ENCODE measurements at places on chromosomes 12 and 14. TPM values are rescaled to one million over a fixed set of nuclear protein-coding genes. Genes with fewer than 3 reads are reported as not detected.

- no peaks in the 10 kb centered on the region for H3K27me3 ChIP-seq
- DNase-seq: no peak
- no peaks in the 10 kb centered on the region for H3K4me1 ChIP-seq
Measured at GRCh38 chr12:99068993-99069747, 424.1 kb downstream of the APAF1 start.

- peaks cover 9% of the 10 kb centered on the region for H3K27me3 ChIP-seq
- no peak overlapping the region for H3K27ac ChIP-seq
- no peak overlapping the region for H3K4me3 ChIP-seq
- H3K36me3 ChIP-seq: peaks cover 5% of the 10 kb centered on the region
- H3K4me1 ChIP-seq: no peaks in the 10 kb centered on the region
- DNase-seq: no peak
Measured at GRCh38 chr14:97159124-97159523, 361.9 kb downstream of the VRK1 start.

DNA sequence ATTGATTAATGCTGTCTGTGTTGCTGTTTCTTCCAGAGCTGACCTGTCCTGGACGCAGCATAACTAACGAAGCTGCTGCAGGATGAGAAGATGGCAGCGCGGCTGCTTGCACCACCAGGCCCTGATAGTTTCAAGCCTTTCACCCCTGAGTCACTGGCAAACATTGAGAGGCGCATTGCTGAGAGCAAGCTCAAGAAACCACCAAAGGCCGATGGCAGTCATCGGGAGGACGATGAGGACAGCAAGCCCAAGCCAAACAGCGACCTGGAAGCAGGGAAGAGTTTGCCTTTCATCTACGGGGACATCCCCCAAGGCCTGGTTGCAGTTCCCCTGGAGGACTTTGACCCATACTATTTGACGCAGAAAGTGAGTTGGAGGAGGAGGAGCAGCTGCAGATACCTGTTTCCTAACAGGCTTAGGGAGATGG lies 71.7 kb downstream of the SCN8A start:
- no peak overlapping the region for H3K27ac ChIP-seq
- DNase-seq: no peak
- H3K36me3 ChIP-seq: no peaks in the 10 kb centered on the region

The DACT1 gene
- 2.0 TPM for total RNA-seq

The TSPAN31 gene
- total RNA-seq: 7.5 TPM

DNA sequence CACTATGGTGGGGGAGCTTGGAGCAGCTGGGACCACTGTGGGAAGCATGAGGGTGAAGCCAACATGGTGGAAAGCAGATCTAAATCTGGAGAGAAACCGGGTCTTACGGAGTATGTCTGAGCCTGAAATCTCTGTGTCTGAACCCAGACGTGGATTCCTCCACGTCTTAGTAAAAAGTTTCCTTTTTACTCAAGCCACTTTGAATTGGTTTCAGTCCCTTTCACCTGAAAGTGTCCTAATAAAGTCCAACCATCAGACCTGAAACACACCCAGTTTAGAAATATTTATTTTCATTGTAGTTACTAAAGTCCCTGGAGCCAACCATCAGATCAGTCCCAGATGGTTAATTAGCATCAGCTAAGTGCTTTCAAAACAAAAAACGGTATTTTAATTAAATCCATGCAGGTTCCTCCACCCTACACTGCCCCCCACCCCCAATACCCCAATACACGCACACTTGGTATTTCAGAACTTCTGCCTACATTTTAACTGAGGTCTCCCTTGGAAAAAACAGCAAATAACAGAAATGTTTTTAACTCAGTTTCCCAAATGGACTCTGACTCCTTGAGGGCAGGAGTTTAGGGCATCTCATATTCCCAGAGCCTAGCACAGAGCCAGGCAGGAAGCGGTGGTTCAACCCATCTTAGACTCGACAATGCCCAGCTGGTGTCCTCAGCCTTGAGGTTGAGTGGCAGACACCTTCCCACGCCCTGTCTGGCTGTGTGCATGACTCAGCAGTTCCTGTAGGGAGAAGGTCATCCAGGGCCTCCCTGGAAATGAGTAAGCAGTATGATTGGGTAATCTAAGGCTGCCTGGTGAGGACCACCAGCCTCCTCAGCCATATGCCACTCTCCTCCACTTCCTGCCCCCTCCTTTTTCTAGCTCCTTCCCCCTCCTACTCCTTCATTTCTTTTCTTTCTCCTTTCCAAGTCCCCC lies 175.8 kb downstream of the TTC8 start:
- no peak overlapping the region for H3K27ac ChIP-seq
- peaks cover 5% of the 10 kb centered on the region for H3K4me1 ChIP-seq
- H3K27me3 ChIP-seq: peaks cover 18% of the 10 kb centered on the region
- no peaks in the 10 kb centered on the region for H3K36me3 ChIP-seq
- no peak overlapping the region for H3K4me3 ChIP-seq
